ENCODE measurements at places on chromosomes 13 and 19.

GRCh38 chr19:49564616-49565045, 15.7 kb downstream of the NOSIP start:
- DNase-seq, result no peak

DNA sequence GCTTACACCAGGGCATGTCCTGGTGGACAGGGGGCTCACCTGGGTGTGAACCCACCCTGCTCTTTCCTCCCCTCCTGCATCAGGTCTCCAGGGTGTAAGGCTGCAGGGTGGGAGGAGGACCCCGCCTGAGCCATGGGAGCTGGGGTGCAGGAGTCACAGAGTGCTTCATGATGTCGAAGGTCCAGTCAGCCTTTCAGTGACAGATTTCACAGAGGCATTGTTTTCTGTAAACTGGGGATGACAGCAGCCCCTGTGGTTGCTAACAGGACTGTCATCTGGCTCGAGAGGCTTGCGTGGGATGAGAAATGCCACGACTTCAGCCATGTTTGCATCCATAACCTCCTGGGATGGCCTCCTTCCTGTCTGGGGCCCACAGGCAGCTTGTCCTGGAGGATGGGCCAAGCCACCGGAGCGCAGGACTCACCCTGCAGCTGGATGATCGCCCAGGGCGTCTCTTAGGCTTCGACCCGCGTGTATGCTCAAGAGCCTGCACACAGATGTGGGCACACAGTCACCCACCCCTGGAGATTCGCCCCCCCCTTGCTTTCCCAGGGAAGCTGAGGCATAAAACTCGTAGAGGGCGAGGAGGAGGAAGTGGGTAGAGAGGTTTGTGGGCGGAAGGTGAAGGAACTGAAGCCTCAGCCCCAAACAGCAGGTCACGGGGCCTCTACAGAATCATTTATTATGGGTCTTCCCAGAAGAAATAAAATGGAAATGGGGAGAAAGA, 4.9 kb downstream of the NANOS3 start:
- DNase-seq, result no peak

GRCh38 chr19:50465986-50466705, 10.2 kb upstream of the EMC10 start:
- no peak for DNase-seq

DNA sequence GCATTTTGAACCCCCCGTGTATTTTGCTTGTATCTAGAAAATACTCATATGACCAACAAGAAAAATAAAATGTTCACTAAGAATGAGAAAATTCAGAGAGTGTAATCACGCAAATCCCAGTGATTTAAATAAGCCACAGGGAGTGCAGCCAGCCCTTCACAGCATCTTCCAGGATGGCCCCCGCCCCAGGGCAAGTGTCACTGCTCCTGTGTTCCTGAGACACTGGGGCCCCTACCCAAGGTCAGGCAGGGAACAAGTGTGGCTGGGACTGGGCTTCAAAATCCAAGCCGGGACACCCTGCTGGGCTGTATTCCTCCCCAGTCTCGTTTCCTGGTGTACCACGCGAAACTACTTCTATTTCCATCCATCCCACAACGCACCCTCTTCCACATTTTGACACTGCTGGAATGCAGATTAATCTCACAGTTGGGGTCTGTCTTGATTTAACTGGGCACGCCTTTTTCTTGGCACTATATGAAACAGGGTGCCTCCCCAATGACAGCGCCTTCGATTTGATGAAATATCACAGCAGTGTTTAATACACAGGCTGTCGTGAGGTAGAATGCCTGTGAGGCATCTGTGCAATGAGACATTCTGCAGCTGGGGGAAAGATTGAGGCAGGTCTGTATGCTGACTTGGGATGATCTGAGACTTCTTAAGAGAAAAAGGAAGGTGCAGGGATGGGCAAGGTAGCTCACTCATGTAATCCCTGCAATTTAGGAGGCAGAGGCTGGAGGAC, 18.3 kb upstream of the CCNP start:
- no peak for DNase-seq

GRCh38 chr13:77833331-77833863, 85.2 kb downstream of the EDNRB start:
- DNase-seq, result no peak

GRCh38 chr19:48646722-48647216, 782 bp upstream of the CA11 start:
- DNase-seq, result no peak

DNA sequence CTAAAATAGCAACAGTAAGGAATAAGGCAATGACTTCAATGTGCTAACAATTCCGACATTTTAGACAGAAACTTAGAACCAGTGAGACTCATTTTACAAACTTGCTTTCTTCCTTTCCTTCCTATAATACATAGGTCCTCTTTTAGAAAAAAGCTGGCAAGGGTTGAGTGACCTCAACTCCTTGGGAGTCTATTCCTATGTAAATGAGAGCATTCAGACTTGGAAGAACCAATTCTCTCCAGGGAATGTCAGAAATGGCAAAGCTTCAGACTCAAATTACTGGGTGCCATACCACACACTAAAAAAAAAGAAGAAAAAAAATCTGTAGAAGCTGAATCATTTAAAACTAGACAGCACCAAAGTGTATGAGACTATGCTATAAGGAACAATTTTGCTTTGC, 1328.2 kb downstream of the OLFM4 start:
- DNase-seq, result no peak

- DNase-seq, result peak; percentile 98
These were observed at the start of gene HNRNPL for GRCh38 chr19:38849860-38850435. Gene HNRNPL (minus strand): TSS chr19:38849986. CDS start chr19:38849966, 20 bp downstream.

GRCh38 chr19:30631033-30631370, 258.8 kb downstream of the ZNF536 start:
- DNase-seq, result no peak

DNA sequence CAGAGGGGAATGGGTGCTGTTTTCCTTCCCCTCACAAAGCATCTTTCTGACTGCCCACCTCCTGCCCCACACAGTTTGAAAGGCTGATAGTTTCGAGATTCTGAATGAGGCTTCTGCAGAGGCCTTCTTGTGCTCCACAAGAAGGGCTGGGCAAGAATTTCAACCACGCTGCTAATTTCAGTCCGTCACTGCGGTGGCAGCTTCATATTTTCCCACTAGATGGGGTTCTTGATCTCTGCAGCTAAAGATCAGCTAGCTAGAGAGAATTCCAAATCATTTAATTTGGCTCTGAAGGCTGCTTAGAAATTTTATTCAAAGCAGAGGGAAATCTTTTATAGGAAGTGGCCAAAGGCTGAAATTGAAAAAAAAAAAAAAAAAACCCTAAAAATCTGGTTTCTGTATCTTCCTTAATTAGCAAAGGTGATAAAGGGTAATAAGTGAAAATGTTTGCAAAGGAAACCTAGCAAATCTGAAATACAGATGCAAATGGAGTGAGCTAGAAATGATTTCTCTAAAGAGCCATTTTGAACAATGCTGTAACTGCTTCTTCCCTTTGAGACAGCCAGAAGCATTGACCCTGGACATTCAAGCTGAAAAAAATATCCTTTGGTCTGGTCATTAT, 38.0 kb upstream of the C13orf42 start:
- no peak for DNase-seq

DNA sequence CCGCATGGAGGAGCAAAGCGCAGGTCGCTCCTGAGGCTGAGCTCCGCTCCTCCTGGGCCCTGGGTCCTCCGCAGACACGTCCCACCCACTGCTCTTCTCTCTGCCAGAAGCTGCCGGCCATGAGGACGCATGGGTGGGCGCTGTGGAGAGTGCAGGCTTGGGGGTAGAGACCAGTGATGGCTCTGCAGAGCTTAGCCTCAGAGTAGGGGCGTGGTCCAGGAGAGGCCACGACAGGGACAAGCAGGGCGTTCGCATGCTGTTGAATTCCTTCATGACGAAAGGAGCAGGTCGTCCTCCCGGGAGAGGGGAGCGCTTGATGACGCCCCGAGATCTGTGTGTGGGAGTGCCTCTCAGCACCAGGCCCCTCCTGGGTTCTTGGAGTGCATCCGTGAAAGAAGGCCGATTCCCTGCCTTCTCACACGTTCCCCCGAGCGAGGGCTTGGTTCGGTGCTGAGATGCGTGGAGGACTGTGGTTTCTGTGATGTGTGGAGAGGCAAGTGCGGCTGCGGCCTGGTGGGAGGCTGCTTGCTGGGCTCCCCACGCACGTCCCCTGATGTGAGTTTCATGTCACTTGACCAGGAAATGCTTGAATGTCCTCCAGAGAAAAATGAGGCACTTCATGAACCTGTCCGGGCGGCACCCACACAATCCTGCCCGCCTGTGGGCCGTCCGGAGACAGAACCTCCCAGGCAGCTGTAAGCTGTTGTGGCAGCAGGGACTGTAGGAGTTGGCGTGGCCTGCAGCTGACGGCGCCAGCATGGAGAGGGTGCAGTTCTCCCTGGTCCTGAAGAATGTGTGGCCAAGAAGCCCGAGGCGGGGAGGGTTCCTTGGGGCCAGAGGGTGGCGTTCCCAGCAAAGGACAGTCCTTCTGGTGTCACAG, 4.5 kb downstream of the SF3A2 start:
- no peak for DNase-seq

Measured in activated naive CD8-positive, alpha-beta T cell treated with anti-CD3 and anti-CD28 coated beads, Interleukin-2, amount 50 U/mL, for 16 hours (primary cell).